ENCODE measurements at places on chromosomes 7 and 10. TPM values are rescaled to one million over a fixed set of nuclear protein-coding genes. Genes with fewer than 3 reads are reported as not detected.

Gene PRRT4
- 4.3 TPM for total RNA-seq

DNA sequence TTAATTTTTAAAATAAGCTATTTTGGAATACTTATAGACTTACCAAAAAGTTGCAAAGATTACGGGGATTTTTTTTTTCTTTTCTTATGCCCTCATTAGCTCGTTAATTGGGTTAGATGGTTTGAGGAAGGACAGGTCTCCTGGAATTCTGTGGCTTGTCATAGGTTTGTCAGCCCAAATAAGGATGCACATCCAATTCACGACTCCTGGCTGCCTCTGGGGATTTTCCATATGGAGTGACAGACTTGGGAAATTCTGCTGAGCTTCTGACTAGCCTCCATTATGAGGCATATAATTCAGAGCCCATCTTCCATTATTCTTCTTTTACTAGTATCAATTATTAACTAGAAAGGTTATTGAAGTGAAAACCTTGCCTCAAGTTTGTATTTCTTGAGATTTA is 102.1 kb downstream of the AUTS2 start:
- no peaks in the 10 kb centered on the region for H3K36me3 ChIP-seq
- H3K4me3 ChIP-seq = no peak overlapping the region
- H3K4me1 ChIP-seq = no peaks in the 10 kb centered on the region
- no peak overlapping the region for H3K27ac ChIP-seq

DNA sequence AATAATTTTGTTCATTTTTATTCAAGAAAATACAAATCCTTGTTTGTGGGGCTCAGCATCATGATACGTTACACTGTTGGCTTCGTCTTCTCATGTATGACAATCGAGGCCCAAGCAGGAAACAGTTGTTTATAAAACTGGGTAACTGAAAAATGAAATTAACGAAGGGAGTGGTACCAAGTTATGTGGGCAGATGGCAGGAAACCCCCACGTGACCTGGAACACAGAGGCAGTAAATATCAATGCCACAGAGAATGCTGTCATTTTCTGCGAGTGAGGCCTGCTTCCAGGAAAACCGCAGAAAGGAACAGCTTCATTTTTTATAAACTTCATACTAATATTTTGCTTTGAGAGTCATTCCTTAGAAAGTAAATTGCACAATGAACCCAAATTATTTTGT is 201.0 kb upstream of the ADARB2 start:
- no peaks in the 10 kb centered on the region for H3K27me3 ChIP-seq
- no peak overlapping the region for H3K4me3 ChIP-seq
- H3K36me3 ChIP-seq = no peaks in the 10 kb centered on the region
- no peak overlapping the region for H3K27ac ChIP-seq
- H3K4me1 ChIP-seq = no peaks in the 10 kb centered on the region
- DNase-seq = no peak

Gene THSD7A
- total RNA-seq = 0.47 TPM

Gene EVX1
- not detected for total RNA-seq

Gene SLC13A1
- not detected for total RNA-seq

DNA sequence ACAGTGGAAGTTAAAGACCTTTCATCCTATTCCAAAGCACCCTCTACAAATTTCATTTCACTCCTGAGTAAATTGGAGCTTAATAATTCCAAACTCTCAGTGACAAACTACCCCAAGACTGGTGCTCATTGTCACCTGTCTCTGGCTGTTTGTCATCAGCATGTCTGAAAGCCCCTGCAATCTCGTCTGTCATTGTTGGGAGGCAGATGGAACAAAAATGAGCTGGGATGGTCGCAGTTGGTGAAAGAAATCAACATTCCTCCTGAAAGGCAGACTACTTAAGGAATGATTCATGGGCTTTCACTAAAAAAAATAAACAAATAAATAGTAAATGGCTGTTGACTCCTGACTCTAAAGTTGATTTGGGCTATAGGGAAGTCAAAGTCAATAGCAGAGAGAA is 69.7 kb upstream of the PALS2 start:
- no peaks in the 10 kb centered on the region for H3K4me1 ChIP-seq
- no peak overlapping the region for H3K27ac ChIP-seq
- H3K27me3 ChIP-seq = no peaks in the 10 kb centered on the region
- no peak for DNase-seq
- no peak overlapping the region for H3K4me3 ChIP-seq
- no peaks in the 10 kb centered on the region for H3K36me3 ChIP-seq

Gene HMX2
- total RNA-seq = not detected

- peaks cover 19% of the 10 kb centered on the region for H3K4me1 ChIP-seq
- peak overlapping the region; percentile 60 for H3K4me3 ChIP-seq
- DNase-seq = no peak
- no peaks in the 10 kb centered on the region for H3K36me3 ChIP-seq
Observed at GRCh38 chr7:7761340-7761973, 43.0 kb upstream of the RPA3 start.

- no peaks in the 10 kb centered on the region for H3K36me3 ChIP-seq
- H3K4me3 ChIP-seq = no peak overlapping the region
- peak overlapping the region; percentile 87 for H3K27ac ChIP-seq
- peaks cover 51% of the 10 kb centered on the region for H3K4me1 ChIP-seq
- no peaks in the 10 kb centered on the region for H3K27me3 ChIP-seq
Observed at GRCh38 chr7:30184791-30185487, 50.2 kb downstream of the MTURN start.

DNA sequence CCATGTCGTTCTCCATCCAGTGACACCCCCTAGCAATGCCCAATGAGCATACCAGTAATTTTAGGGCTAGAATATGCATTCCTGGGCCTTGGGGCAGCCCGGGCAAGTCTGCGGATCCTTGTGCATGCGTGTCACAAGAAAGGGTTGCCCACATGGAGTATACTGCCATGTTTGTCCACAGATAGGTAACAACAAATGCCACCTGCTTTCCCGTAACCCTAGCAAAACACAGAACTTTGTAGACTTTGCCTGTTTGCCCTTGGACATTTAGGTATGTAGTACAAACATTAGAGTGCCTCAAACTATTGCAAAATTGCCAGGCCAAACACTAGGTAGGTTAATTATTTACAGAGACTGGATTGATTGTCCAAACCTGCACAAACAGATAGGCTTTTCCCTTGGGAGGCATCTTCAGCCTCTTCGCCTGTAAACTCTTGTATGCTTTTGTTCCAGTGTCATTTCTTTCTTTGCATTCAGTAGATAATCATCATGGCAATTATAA is 117.0 kb downstream of the ADCY1 start:
- DNase-seq = no peak
- no peak overlapping the region for H3K27ac ChIP-seq
- H3K36me3 ChIP-seq = no peaks in the 10 kb centered on the region
- H3K4me3 ChIP-seq = no peak overlapping the region
- no peaks in the 10 kb centered on the region for H3K27me3 ChIP-seq

DNA sequence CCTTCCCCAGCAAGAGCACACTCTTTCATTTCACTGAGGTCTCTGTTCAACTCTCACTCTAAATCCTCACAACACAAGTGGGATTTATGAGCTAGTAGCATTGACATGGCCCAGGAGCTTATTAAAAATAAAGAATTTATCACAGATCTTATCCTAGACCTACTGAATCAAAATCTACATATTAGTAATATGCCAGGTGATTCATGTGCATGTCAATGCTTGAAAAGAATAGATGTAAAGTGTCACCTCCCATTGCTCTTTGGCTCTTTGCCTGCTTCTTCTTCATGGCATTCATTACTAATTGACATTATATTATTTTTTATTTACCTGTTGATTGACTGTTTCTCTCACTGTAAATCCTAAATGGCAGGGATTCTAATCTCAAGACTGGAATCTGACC is 459.2 kb upstream of the LRRTM3 start:
- H3K4me1 ChIP-seq = no peaks in the 10 kb centered on the region
- no peak overlapping the region for H3K4me3 ChIP-seq
- H3K27me3 ChIP-seq = no peaks in the 10 kb centered on the region
- DNase-seq = no peak

Gene ZNF239
- total RNA-seq = 3.5 TPM

DNA sequence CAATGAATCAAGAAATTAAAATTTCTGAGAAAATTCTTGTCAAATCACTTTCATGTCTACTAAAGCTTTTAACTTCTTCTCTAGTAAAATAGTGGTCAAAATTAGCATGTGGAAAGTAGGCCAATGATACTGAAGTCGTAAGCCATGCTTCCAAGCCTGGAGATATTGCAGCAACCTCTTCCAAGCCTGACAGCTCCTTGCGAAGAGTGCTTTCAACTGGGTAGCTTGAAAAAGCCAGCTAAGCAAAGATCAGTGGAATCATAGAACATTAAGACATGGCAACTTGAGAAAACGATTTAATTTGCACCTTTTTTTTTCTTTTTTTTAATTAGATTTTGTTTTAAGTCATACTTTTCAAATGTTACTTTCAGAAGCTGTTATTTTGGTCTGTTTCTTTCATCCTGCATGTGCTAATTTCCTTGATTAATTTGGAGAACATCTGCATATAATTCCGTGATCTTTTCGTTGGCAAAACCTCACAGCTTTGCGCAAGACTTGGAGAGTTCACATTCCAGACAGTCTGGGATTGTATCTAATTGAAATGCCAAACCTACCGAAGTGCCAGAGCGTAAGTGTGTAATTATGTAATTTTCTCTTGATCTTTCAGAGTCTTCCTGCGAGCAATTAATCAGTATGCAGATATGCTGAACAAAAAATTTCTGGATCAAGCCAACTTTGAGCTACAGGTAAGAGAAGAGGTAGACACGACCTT is 142.2 kb upstream of the INSYN2A start:
- no peak overlapping the region for H3K4me3 ChIP-seq
- DNase-seq = no peak
- no peaks in the 10 kb centered on the region for H3K36me3 ChIP-seq

GRCh38 chr7:98394377-98394836 is 6.5 kb downstream of the BAIAP2L1 start:
- H3K27ac ChIP-seq = no peak overlapping the region
- H3K27me3 ChIP-seq = no peaks in the 10 kb centered on the region
- H3K4me3 ChIP-seq = no peak overlapping the region
- DNase-seq = no peak
- H3K4me1 ChIP-seq = no peaks in the 10 kb centered on the region

DNA sequence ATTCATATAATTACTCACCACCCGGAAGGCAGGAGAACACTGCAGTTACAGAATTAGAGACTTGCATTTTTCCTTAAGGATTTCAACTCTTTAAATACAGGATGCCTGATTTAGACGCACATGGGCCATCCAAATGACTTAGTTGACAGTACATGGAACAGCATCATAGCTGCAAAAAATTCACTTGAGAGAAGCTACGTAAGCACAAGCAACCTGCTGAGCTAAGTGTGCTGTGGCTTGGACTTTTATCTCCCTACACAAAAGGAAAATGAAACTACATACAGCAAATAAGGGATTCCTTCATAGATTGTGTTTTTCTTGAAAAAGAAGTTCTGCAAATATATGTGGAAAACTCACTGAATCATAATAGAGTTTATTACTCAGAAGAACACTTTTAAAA is 152.6 kb downstream of the POU6F2 start:
- H3K4me1 ChIP-seq = no peaks in the 10 kb centered on the region
- H3K36me3 ChIP-seq = no peaks in the 10 kb centered on the region
- H3K27me3 ChIP-seq = no peaks in the 10 kb centered on the region
- H3K27ac ChIP-seq = no peak overlapping the region
- DNase-seq = no peak
